ENCODE measurements at places on chromosomes 12 and 14.
A peak's percentile ranks its signal among the peaks of the same experiment; 100 is the strongest.

DNA sequence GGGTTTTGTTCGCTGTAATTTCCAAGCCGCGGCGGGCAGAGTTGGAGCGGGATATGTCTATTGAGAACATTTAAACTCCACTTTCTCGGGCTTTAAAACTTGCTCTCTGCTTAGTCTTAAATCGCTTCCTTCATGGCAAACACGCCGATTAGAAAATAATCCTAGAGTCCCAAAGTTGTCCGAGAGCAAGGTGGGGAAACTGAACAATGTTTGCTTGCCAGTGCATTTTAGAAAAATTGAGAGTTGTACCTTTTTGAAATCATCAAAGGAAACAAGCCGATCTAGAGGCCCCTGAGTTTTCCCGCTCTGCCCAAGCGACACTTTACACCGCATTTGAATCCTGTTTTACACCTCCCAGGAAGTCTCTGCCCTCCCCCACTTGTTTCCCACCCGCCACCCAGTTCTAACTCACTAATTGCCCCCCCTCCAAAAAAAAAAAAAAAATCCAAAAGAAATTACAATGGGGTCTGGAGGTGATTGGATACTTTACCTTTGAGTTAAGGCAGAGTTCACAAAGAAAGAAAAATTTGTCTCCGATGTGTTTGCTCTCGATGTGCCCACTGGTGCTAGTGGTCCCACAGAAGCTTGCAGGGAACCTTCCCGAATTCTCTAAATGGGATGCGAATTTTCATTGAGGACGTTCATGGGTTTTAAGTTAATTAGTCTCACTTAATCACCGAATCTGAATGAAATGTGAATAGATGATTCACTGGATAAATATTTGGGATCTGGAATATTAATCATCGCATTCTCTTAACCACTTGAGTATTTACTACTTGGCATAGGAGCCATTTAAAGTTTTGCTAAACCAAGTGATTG is 2.3 kb downstream of the HMGA2 start:
- peak; percentile 54 for DNase-seq

DNA sequence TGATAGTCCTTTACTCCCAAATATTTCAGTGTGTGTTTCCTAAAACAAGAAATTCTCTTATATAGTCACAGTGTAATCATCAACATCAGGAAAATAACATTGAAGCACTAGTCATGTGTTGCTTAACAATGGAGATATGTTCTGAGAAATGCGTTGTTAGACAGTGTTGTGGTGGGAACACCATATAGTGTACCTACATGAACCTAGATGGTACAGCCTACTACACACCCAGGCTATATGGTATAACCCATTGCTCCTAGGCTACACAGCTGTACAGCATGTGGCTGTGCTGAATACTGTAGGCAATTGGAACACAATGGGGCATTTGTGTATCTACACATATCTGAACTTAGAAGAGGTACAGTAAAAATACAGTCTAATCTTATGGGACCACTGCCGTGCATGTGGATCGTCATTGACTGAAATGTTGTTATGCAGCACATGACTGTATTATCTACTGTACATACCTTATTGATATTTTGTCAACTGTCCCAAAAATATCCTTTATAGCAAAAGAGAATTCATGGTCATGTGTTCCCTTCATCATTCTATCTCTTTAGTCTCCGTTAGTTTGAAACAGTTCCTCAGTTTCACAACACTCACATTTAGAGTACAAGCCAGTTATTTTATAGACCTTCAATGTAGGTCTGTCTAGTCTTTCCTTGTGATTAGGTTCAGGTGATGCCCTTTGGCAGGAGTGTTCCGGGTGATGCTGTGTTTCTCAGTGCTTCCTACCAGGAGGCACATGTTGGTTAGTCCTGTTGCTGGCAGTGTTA is 109.7 kb downstream of the SLC25A47 start:
- DNase-seq: no peak

GRCh38 chr12:74985986-74986319 is 223.7 kb downstream of the KCNC2 start:
- no peak for DNase-seq

DNA sequence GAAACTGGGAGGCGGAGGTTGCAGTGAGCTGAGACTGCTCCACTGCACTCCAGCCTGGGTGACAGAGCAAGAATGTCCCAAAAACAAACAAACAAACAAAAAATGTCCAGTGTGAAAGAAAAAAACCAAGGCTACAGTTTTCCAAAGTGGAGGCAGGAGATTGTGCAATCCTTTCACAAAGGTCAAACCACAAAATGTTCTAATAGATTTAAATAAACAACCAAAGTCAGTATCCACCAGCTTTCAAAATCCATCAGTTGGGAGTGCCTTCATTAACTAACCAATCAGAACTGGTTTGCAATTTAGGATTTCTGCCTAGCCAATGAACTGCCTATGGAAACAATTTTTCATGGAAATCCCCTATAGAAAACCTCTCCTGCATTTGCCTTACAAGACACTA is 52.3 kb upstream of the TRIM9 start:
- no peak for DNase-seq

GRCh38 chr14:52042371-52043289 is 26.2 kb downstream of the NID2 start:
- no peak for DNase-seq

DNA sequence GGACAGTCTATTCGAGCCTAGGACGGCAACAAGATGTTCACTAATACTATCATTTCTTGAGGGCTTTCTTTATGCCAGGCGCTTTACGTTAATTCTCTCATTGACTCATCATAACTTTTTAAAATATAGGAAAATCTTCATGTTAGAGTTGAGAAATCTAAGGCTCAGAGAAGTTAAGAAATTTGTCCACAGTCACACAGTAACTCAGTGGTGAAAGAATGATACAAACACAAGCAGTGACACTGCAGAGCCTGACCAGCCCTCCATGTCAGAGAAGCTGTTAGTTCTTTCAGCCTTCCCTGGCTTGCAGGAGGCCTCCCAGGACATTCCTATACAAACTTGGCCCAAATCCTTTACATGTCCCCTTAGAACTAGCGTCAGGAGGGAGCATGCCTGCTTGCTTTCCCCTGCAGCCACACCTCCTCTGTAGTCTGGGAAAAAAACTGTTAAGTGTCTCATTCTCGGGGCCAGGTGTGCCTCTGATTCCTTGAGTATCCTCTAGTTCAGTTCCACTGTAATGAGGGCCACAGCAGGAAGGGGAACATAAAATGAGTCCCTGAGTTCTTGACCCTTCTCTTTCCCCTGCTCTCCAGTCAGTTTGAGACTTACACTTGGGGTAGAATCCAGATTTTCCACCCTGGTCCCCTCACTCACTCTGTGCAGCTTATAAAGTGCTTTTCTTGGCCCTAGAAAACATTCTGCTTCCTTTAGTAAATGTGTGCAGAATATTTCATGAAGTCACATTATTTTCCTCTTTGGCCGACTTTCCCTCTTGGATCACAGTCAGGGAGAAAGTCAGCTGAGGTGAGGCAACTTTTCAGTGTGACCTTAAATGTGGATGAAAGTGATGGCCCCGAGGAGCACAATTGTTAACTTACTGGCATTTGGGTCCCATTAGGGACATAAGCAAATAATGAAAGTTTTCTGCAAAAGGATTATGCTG is 152.2 kb upstream of the HIF1A start:
- DNase-seq: no peak

- DNase-seq: no peak
Measured at GRCh38 chr12:63013302-63013701, 78.4 kb upstream of the PPM1H start.

- peak; percentile 51 for DNase-seq
Measured at GRCh38 chr14:69572030-69572840, 2.4 kb downstream of the CCDC177 start.

DNA sequence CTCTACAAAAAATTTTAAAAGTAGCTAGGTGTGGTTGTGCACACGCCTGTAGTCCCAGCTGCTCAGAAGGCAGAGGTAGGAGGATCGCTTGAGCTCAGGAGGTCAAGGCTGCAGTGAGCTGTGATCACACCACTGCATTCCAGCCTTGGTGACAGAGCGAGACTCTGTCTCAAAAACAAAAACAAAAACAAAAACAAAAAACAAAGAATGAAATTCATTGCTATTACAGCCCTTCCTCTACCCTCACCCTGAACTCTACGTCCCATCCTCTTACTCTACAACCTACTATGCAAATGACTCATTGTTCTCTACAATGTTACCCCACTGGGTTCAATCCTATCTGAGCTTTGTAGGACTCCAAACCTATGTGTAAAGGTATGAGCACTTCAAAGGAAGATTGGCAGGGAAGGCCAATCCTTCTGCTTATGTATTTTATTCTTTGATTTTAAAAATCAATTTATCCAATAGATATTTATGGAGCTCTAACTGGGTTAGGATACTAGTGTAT is 39.3 kb downstream of the NINJ2 start:
- no peak for DNase-seq

- DNase-seq: no peak
Measured at GRCh38 chr12:43884683-43885410, 49.0 kb downstream of the TMEM117 start.

DNA sequence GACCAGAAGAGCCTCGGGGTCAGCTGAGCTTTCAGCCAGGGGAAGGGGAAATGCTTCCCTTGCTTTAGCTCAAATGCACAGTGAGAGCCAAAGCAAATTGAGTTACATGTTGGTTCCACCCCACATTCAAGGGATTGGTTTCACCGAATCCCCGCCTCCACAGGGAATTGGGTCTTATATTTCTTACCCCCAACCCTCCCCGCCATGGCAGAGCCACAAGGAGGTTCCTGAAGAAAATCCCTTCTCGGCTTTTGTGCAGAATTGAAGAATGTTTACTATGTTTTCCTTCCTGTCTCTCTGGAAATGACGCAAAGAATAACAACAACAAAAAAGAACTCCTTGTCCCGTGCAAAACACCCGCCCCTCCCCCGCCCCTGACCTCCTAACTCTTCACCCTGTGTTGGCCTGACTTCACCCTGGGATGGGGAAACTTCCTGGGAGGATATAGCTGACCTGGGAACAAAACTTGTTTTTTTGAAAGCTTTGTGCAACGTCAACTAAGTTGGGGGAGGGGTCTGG is 21.9 kb upstream of the CIPC start:
- DNase-seq: no peak

GRCh38 chr12:106145539-106146447 is 7.0 kb upstream of the NUAK1 start:
- DNase-seq: no peak

GRCh38 chr12:66679461-66680084 is 697 bp upstream of the GRIP1 start:
- DNase-seq: no peak

GRCh38 chr14:61860294-61860918 is 98.2 kb downstream of the SNAPC1 start:
- DNase-seq: peak; percentile 75

GRCh38 chr12:49733219-49734017 is 7.9 kb upstream of the TMBIM6 start:
- DNase-seq: no peak

GRCh38 chr12:100833282-100833681 is 38.7 kb downstream of the ANO4 start:
- no peak for DNase-seq

GRCh38 chr12:50039151-50039835 is 14.0 kb upstream of the RACGAP1 start:
- peak; percentile 94 for DNase-seq

DNA sequence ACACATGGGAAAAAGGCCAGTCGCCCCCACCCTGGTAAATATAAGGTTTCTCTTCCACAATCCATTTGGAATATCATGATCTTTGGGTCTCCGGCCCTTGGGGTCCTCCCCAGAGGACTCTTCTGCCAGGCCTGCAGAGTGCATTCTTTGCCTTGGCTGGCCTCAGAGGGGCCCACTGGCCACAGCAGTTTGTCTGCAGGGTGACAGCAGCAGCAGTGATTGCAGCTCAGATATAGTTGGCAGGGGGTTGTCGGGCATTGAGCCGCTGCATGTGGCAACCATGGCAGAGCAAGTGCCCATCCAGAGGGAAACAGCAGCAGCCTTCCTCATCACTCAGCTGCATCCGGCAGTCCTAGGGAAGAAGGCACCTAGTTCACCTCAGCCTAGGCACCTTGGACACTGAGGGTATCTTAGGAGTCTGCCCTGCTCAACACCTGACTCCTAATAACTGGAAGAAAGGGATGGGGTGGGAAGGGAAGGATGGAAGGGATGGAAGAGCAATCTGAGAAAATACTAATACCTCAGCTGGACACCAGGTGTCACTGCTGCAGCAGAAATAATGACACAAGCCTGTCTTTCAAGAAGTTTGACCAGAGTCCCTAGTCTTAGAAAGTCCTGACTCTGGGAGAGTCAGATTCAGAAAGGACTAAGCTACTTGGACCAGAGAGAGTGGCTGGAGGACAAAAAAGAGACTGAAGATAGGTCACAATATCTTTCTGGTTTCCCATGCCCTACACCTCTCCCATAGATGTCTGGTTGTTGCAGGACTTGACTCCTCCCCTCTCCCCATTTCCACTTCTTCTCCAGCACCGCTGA is 8.9 kb downstream of the AJUBA start:
- DNase-seq: peak; percentile 75

DNA sequence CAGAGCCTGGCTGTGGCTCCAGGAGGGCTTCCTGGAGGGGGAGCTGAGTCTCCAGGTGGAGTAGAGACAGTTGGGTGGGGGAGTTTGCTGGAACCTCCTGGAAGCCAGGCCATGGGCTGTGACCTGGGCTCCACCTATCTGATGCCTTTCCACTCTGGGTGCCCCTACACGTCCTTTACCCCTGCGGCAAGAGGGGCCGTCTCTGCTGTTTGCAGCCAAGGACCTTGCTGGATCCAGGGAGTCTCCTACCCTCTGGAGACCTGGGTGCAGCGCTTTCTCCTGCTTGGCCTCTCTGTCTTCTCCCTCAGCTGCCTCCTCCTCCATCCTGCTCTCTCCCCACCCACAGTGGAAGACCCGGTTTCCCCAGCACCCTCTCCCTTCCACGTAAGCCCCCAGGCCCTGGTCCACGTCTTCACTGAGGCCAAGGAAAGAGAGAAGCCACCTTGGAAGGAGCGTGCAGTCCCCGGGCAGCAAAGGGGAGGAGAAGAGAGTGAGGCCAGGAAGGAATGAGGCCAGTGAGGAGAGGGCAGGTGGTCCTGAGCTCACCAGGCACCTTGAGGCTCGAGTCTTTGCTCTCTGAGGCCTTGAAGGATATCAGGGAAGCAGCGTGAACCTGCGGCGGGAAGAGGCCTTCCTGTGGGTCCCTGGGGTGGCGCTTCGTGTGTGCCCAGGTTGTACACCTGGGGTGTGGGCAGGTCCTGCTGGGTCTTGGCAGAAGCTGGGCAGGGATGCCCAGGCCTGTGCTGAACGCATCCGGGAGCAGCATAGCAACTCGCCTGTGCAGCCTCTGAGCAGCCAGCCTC is 294.3 kb upstream of the RTL1 start:
- no peak for DNase-seq

- DNase-seq: no peak
Measured at GRCh38 chr12:49651855-49652254, 28.5 kb downstream of the PRPF40B start.

- no peak for DNase-seq
Measured at GRCh38 chr12:46082490-46083200, 92.3 kb upstream of the SCAF11 start.

Data from hematopoietic multipotent progenitor cell treated with erythropoietin and hydrocortisone succinate and interleukin-3 and kit ligand, for 4 days (in vitro differentiated cells).